Dermis microvascular lymphatic vessel endothelial cell (primary cell): ENCODE measurements at places on chromosomes 4 and X.

DNA sequence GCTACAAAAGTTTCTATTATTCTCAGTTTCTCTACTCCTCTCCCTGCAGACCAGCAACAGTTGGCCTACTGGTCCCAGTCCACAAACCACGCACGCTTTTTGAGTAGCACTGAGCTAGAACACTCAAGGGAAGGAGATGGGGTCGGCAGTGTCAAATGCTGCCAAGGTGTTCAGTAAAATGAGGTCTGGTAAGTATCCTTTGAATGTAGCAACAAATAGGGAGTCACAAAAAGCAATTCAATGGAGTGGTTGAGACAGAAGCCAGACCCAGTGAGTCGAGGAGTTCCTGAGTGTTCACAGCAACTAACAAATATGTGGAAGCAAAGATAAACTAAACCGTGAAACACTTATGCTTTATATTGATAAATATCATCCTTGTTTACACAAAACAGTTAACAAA, 355.7 kb downstream of the MID1IP1 start:
- DNase-seq = no peak

GRCh38 chrX:133285341-133285740, 67.2 kb upstream of the TFDP3 start:
- DNase-seq = no peak

GRCh38 chrX:131762802-131763234, 218.9 kb downstream of the OR13H1 start:
- peak; percentile 83 for DNase-seq

DNA sequence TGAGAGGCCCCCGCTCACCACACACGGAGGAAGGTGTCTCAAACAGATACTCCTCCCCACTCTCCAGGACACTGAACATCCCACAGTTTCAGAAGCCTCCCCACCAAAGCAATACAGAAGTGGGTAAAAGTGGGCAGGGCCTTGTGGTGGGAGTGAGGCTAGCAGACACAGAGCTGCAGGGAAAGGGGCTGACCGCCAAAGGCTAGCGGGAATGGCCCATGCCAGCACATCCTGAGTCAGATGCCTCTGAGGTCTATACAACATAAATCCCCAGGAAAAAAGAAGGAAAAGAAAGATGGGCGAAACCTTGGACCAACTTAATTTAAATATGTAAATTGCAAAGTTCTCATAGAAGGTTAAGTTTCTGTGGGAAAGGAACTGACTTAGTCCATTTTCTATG, 21.9 kb upstream of the ARHGAP10 start:
- no peak for DNase-seq

- no peak for DNase-seq
Measured at GRCh38 chr4:126238013-126238412, 923.3 kb downstream of the FAT4 start.

DNA sequence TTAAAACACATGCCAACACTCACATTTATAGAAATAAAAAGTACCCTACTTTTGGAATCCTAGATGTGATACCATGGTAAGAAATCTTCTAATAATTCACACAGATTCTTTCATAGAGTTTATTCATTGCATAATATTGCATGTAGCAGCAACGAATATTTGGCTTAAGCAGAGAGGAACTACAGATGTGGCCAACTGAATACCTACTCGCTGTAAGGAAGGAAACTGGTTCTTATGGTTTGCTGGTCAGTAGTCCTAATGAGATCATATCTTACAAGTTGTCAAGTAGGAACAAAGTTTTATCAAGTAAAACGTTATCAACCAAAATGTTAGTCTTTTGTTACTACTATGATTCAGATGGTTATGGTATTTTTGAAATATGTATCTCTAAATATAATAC, 996.1 kb downstream of the PDHA2 start:
- DNase-seq = no peak

- DNase-seq = no peak
Measured at GRCh38 chr4:169523796-169524195, 88.6 kb downstream of the NEK1 start.

- no peak for DNase-seq
Measured at GRCh38 chr4:109928327-109929045, 15.8 kb downstream of the EGF start.

GRCh38 chr4:119039160-119039559, 96.5 kb upstream of the MYOZ2 start:
- DNase-seq = no peak

- no peak for DNase-seq
Measured at GRCh38 chr4:154004507-154005170, 215.8 kb upstream of the SFRP2 start.

DNA sequence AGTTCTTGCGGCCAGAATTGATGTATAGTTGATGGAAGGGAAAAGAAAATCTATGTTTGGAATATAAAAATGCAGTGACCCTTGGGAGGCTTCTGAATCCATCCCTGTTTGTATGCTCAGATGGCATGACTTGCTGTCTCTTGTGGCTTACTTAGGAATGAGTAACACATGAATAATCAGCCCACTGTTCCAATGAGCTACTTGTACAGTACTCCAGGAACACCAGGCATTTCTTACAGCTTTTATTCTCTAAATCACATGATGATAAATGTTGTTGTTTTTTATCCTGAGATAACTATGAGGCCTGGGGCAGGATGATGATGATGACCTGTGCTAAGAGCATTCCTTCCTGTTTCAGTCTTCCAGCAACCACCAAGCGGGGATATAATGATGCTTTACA, 18.9 kb downstream of the TMPRSS11E start:
- no peak for DNase-seq

GRCh38 chr4:37453281-37453998, 208.9 kb downstream of the NWD2 start:
- DNase-seq = peak; percentile 42

- no peak for DNase-seq
Measured at GRCh38 chr4:147398556-147398955, 82.3 kb upstream of the EDNRA start.

DNA sequence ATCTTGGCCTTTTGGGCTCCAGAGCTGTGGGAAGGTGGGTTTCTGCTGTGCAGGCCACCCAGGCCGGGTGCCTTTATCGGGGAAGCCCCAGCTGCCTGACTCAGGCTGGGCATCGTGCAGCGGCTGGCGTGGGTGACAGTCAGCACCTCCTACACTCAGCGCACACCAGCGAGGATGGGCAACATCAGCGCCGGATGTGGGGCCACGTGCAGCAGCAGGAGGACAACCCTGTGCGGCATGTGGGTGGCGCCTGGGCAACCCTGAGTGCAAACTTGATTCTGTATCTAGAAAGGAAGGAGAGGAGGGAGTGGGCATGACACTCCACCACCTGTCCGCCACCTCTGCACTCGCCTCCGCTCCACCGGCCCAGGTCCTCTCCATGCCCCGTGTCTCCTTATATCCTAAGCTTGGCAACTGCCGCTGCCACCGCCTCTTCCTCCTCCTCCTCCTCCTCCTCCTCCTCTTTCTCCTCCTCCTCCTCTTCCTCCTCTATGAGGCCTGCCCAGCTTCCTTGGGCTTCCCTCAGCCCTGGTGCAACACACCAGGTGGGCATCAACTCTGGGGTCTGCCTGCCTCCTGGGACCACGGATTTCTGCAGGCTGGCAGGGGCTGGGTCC, 107.4 kb upstream of the AFAP1 start:
- DNase-seq = no peak

DNA sequence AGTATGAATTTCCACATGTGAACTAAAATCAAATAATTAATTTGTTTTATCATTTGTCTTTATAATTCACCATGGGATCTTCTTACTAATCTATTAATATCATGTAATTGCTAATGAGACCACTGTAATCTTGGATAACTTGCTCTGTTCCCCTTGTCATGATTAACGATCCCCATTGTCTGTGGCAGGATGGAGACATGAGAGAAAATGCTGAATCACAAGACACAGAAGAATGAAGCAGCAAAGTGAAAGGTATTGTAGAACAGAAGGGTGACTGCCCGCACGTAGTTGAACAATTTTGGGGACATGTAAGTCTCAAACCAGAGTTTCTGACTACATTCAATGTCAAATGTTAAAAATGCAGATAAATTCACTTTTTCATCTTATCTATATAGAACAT, 135.2 kb downstream of the EPHA5 start:
- no peak for DNase-seq

DNA sequence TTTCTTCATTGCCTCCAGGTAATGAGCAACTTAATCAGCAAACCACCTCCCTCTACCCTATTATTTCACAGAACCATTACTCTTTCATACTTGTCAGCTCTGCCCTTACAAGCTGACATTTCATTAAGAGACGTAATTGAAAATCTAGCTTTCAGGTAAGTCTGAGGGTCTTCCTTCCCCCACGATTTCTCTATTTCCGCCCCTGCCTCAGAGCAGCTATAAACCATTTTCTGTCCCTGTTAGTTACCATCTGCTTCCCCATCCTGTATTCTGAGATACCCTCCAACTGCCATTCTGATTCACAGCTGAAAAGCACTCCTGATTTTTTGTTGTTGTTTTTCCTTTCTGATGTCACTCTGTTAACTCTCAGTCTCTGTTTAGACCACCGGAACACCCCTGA, 37.1 kb downstream of the SH3RF1 start:
- no peak for DNase-seq

GRCh38 chr4:102439812-102440211, 61.3 kb upstream of the NFKB1 start:
- no peak for DNase-seq

GRCh38 chr4:6658597-6659075, 18.2 kb downstream of the MRFAP1 start:
- no peak for DNase-seq

DNA sequence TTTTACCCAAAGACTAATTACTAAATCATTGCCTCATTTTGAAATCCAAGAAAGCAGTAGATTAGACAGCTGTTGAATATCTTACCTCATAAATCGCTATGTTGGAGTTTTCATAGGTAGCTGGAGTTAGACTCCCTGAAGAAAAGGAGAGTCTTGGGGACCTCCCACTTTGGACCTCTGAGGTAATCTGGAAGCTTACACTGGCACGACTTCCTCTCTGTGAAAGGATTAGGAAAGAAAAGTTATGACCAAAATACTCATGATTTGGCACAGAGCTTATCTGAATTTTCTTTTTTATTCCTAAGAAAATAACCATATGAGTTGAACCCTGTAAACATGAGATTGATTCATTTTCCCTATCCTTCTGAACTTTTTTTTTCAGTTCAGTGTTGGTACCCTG, 40.6 kb downstream of the GUCY2F start:
- no peak for DNase-seq

- DNase-seq = no peak
Measured at GRCh38 chrX:44006081-44006480, 32.9 kb upstream of the NDP start.

GRCh38 chr4:42497142-42497910, 100.0 kb downstream of the SHISA3 start:
- no peak for DNase-seq

- no peak for DNase-seq
Measured at GRCh38 chr4:80207172-80207583, 9.9 kb downstream of the PRDM8 start.

DNA sequence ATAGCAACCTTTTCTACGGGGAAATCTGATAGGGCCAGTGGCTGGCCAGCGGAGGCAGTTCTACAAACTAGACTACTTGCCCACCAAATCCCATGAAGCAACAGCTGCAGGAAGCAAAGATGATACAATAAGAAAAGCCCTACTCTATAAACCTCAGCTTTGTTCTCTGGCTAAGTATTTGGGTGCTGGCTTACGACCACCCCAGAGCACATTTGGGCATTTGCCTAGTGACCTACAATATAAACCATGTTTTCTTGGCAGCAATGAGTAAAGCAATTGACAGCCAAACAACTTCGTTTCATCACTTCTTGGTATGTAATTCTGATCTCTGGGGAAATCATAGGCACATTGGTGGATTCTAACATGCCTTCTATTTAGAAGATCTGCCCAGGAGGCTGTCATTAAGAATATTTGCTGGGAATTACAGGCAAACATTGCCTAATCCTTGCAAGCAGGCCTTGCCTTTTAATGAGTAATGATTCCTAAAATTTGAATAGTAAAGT, 7.5 kb upstream of the LHFPL1 start:
- no peak for DNase-seq

- DNase-seq = no peak
Measured at GRCh38 chr4:159508917-159509500, 406.1 kb downstream of the RAPGEF2 start.
